ENCODE measurements at places on chromosomes 4 and X.

DNA sequence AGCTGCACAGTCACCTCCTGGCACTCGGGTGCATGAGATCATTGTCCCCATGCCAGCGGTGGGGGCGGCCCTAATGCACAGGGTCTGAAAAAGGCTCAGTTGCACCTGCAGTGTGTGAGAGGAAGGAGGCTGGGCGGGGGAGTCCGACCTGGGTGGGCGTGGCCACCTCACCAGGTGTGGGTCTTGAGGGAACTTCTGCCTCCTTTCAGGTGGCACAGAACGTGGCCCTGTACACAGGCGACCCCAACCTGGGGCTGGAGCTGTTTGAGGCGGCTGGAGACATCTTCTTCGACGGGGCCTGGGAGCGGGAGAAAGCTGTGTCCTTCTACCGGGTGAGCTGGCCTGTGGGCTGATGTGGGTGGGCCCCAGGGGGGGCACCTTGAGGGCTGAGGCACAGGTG is 34.3 kb upstream of the HTRA3 start:
- no peak for DNase-seq

DNA sequence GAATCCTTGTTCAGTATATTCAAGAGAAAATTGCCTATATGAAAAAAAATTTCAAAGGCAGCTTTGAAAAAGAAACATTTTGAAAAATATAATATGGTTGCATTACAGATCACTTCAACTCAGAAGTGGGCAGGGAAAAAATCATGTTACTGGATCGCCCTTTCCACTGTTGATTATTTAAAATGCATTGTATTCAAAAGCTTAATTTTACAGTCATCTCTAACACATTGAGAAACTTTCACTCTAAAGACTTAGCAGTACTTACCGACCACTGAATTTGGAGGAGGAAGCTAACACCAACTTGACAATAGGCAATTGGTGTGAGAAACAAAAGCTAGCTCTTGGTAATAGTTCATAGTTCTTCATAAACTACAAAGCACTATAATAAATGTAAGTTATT is 101.9 kb downstream of the CEP135 start:
- DNase-seq, result no peak

DNA sequence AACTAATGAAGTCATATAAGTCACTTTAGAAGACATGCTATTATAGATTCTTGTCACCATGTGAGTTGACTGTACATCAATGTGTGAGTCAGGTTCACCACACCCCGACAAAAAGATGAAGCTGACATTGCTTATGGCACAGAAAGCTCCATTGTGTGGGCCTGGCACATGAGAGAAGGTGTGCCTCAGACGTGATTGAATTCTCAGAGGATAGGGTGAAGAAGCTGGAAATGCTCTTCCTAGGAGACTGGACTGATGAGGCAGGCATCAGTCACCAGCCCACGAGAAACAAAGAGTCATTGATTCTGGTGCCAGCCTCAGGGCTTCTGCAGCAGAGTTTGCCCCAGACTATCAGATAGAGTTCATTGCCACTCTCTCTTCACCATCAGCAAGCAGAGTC is 35.9 kb upstream of the LRAT start:
- DNase-seq, result no peak

GRCh38 chrX:42934020-42934726 is 156.2 kb upstream of the PPP1R2C start:
- DNase-seq, result no peak

- DNase-seq, result peak; percentile 1
Observed at GRCh38 chrX:38654302-38654701, 93.0 kb downstream of the TSPAN7 start.

DNA sequence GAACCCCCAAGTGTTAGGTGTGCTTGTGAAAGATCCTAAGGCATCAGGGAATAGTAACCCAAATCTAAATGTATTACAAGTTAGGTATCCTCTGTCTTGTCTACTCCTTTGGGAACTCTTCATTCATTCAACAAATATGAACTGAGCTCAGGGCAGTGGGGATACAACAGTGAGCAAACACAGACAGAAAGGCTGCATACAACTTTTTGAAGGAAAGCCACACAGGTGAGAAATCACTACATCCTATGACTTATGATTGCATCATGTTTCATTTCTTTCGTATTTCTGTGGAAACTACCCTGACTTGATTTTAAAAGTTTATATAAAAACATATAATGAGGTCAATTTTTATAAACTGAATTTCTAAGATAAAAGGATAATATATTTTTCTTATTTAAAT is 43.2 kb downstream of the BCLAF3 start:
- DNase-seq, result no peak

DNA sequence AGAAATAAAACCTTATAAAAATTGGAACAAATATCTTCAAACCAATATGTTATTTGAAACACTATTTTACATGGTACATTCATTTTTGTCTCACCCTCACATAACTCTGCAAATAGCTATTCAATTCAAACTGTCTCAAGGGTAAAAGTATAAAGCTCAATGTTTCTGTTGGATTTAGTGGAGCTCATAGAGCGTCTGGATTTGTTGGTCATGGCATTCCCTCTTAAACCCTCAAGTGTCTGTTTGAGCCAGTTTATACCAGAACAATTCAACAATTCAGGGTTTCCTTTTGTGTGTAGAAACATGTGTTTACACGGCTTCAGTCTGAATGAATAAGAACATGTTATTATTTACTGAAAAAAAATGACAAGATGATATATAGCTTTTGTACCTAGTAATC is 161.6 kb downstream of the PCDH18 start:
- DNase-seq, result no peak

GRCh38 chr4:111066447-111066846 is 443.6 kb upstream of the PITX2 start:
- peak; percentile 45 for DNase-seq

DNA sequence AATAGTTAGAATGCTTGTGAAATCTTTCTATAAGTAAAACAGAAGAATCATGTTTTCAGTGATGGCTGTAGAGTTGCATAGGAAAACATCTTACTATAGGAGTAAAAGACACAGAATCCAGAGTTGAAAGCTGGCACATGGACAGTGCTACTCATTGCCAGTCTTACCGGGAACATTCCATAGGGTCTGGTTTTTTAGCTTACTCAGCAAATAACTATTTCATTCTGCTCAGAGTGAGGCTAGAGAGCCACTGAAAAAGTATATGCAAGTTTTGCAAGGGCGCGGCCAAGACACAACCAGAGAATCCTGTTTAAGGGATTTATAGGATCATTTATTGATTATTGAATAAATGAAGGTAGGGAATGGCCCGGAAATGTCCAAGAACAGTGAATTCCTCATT is 60.3 kb downstream of the MTHFD2L start:
- DNase-seq, result peak; percentile 26

GRCh38 chr4:25888781-25889180 is 25.2 kb upstream of the SMIM20 start:
- peak; percentile 13 for DNase-seq

- no peak for DNase-seq
Observed at GRCh38 chrX:52361941-52362340, 6.9 kb upstream of the XAGE2 start.

- DNase-seq, result no peak
Observed at GRCh38 chr4:90727938-90728337, 600.7 kb downstream of the CCSER1 start.

DNA sequence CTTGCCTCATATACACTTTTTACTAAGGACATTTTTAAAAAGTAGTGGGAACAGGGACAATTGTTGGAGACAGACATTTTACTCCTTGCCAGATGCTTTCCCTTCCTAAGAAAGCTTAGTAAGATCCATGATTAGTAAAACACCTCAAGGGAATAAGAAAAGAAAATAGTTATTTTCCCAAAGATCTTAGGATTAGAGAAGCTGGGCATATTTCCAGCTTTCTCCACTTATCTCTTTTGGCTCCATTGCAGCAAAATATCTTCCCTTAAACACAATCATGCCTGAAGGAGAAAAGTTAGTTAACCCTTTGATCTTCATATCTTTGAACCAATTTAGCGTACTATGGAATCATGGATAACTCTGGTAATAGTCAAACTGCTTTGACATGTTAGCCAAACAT is 257.9 kb downstream of the PCDH18 start:
- DNase-seq, result peak; percentile 14

GRCh38 chrX:108230574-108230973 is 139.0 kb downstream of the ATG4A start:
- no peak for DNase-seq

DNA sequence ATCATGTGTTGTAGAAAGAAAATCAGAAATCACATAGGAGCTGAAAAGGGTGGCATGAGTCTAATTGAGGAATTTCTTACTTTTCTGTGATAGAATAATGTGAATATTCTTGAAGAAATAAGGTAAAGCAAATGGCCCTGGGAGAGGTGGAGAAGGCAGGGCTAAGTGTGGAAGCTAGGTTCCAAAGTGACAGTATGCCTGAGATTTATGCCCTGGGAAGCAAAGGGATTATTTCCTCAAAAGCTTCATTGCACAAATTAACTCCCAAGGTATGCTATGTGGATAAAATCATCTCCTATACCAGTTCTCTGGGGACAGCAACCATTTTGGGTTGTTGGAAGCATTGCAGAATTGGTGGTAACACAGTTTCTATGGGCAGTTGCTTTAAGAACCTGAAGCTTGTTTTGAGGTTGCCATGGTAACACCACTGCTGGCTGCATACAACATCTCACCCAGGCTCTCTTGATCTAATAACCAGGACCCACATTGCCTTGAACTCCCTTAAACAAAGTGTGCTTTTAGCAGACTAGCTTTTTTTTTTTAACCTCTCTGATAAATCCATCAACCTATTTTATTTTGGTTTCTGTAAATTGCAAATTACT is 21.0 kb downstream of the MAOA start:
- DNase-seq, result no peak

DNA sequence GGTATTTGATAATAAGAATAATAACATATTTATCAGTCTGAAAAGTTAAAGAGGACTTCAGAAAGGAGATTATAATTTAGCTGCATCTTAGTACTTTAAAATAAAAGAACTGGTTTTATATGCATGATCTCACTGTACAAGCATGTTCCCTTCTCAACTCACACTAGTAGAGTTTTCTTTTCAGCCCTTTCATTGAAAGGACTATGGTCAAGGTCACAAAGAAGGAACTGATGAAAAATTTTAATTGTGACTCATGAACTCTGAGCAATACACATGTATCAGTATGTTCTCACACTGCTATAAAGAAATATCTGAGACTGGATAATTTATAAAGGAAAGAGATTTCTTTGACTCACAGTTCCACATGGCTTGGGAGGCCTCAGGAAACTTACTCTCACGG is 73.7 kb upstream of the NDST4 start:
- no peak for DNase-seq

- no peak for DNase-seq
Observed at GRCh38 chrX:57899064-57899463, 11.2 kb downstream of the ZXDA start.

GRCh38 chr4:87065021-87065420 is 130.2 kb downstream of the AFF1 start:
- no peak for DNase-seq

GRCh38 chr4:137226900-137227299 is 305.4 kb downstream of the PCDH18 start:
- peak; percentile 19 for DNase-seq

DNA sequence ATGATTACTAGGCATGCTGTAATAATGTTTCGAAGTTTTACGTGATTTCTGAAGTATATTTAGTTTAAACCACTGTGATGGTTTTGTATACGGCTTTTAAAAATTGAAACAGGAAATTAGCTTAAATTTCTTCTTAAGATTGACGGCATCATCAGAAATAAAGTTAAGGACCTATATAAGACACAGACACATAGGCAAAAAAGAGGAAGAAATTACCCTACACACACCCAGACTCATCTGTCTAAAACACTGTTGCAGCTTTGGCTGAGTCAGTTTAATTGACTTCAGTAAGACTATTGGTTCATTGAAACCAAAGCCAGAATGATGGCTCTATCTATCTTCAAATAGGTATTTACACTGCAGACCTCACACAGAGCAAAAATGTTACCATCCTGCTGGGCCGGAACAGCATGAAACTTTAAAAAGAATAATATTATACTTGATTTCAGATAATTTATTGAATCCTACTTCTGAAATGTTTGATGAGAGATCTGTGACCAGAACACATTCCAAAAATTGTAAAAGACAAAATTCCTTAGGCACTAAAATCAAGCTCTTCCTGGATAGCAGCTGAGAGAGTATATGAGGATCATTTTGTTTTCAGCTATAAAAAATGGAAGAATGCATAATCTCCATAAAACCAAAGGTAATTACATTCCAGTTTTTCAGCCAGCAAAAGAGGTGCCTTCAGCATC is 4.5 kb downstream of the HHIP start:
- DNase-seq, result no peak

DNA sequence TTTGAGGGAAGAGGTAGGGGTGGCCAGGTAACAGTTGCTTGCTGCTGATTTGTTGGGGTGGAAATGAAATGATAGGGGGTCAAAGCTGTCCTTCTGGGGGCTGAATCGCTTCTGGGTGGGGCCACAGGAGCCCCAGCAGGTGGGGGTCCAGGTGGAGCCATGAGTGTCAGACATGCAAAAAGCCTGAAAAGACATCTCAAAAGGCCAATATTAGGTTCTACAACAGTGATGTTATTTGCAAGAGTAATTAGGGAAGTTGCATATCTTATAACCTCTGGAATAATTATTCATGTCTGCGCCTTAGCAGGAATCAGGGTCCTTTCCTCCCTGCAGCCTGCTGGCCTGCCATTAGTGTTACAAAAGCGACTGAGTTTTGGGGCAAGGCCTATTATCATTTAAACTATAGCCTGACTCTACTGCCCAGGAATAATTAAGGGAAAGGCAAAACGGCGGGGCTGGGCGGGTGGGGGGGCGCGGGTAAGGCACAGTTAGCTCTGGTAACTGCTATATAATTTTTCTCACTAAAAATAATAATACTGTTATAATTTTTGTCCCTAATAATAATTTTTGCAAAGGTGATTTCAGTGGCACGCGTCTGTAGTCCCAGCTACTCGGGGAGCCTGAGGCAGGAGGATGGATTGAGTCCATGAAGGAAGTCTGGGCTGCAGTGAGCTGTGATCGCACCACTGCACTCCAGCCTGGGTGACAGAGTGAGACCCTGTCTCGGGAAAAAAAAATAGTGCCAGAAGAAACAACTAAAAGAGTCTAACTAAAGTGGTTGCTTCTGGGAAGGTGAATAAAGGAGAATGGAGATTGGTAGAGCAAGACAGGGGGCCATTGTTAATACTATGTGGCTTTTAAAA is 145.7 kb downstream of the MAGEB17 start:
- no peak for DNase-seq

GRCh38 chr4:86359944-86360478 is at the start of gene MAPK10:
Gene MAPK10 (minus strand): TSS chr4:86360053.
- peak; percentile 81 for DNase-seq

- DNase-seq, result no peak
Observed at GRCh38 chr4:89267846-89268245, 39.8 kb downstream of the GPRIN3 start.

DNA sequence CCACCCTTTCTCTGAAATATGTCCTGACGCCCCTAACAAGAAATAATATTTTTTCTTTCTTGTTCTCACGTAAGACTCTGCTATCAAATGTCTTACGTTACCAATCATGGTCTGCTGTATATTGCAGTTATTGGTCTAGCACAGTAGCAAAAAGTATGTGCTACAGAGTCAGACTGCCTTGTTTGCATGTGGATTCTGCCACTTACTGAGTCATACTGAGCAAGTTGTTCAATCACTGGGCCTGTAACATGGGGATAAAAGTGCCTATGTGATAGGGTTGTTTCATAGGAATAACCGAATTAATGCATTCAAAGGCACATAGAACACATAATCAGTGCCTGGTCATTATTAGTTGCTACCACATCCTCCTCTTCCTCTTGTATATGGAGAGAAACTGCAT is 14.1 kb downstream of the RPGR start:
- peak; percentile 8 for DNase-seq

GRCh38 chr4:25330905-25331808 is 18.6 kb downstream of the ZCCHC4 start:
- no peak for DNase-seq
